ENCODE measurements at places on chromosomes 12 and 14.

- no peak overlapping the region for H3K27ac ChIP-seq
- no peak overlapping the region for H3K4me3 ChIP-seq
- no peaks in the 10 kb centered on the region for H3K36me3 ChIP-seq
- H3K4me1 ChIP-seq: no peaks in the 10 kb centered on the region
- no peaks in the 10 kb centered on the region for H3K27me3 ChIP-seq
Observed at GRCh38 chr14:99517643-99518381, 36.6 kb downstream of the CCNK start.

- H3K36me3 ChIP-seq: no peaks in the 10 kb centered on the region
- no peak overlapping the region for H3K27ac ChIP-seq
- H3K4me1 ChIP-seq: peaks cover 7% of the 10 kb centered on the region
- DNase-seq: no peak
- H3K27me3 ChIP-seq: no peaks in the 10 kb centered on the region
Observed at GRCh38 chr12:120346681-120347080, 19.1 kb upstream of the PLA2G1B start.

- DNase-seq: no peak
- no peaks in the 10 kb centered on the region for H3K27me3 ChIP-seq
- H3K4me1 ChIP-seq: no peaks in the 10 kb centered on the region
- no peak overlapping the region for H3K27ac ChIP-seq
- H3K36me3 ChIP-seq: no peaks in the 10 kb centered on the region
Observed at GRCh38 chr14:75519826-75520728, 2.2 kb upstream of the BATF start.

- H3K4me3 ChIP-seq: no peak overlapping the region
- no peaks in the 10 kb centered on the region for H3K36me3 ChIP-seq
- H3K27ac ChIP-seq: no peak overlapping the region
- no peaks in the 10 kb centered on the region for H3K4me1 ChIP-seq
- no peaks in the 10 kb centered on the region for H3K27me3 ChIP-seq
- DNase-seq: no peak
Observed at GRCh38 chr12:32155961-32156529, 49.4 kb downstream of the BICD1 start.

DNA sequence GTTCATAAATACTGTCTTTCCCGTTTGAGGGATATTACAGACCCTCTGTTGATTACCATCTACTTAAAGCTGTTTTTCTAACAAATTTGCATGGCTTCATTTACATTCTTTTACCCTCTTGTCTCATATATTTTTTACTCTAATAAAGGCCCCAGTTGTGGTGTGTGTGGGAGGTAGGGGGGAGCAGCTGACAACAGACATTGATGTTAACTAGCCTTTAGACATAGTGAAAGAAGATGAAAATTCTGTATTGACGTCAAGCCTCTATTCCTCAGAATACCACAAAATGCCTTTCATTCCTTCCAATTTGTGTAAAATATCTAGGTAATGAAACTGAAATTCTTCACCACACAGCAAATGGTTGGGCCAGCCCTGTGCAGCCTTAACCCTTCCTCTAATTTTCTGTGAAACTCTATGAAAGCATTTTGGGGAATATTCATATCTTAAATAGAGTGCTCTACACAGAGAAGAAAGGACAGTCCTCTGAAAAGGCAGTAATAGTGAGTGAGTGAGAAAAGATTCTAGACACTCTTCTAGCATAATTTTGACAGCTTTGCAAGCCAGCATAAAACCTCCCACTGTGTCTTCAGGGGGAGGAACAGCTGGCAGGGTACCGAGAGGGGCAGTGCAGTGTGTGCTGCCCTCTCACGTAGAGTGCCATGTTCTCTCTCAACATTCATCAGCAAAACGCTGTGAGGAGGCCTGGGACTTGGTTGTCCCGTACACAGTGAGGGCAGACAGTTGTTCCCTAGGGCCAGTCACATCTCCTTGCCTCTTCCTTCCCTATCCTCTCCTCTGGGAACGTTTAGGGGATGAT, 20.1 kb upstream of the CERS5 start:
- DNase-seq: no peak
- no peak overlapping the region for H3K4me3 ChIP-seq
- H3K27me3 ChIP-seq: no peaks in the 10 kb centered on the region
- H3K27ac ChIP-seq: peak overlapping the region; percentile 74

DNA sequence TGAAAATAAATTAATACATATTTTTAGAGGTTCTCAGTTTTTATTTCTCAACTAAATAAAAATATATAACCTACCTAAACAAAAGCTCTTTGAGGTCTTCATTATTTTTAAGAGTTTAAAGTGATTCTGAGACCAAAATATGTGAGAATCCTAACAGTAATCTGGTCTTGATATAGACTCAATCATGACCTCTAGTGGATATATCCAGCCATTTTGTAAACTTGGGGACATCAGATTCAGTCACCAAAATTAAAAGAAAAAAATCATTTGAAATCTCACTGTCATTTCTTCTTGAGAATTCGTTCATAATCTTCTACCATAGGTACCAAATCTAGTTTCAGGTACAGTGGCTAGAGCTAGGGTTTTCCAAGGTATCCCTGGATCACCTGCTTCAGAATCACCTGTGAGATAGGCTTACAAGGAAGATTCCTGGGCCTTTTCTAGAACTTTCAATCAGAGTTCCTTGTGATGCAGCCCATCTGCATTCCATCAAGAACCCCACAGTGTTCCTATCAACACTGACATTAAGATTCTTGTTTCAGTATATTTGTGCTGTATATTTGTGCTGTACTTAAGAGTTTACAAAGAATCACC, 214.9 kb downstream of the ADAMTS20 start:
- H3K4me1 ChIP-seq: peaks cover 13% of the 10 kb centered on the region
- no peak overlapping the region for H3K27ac ChIP-seq
- no peaks in the 10 kb centered on the region for H3K36me3 ChIP-seq
- no peak for DNase-seq

DNA sequence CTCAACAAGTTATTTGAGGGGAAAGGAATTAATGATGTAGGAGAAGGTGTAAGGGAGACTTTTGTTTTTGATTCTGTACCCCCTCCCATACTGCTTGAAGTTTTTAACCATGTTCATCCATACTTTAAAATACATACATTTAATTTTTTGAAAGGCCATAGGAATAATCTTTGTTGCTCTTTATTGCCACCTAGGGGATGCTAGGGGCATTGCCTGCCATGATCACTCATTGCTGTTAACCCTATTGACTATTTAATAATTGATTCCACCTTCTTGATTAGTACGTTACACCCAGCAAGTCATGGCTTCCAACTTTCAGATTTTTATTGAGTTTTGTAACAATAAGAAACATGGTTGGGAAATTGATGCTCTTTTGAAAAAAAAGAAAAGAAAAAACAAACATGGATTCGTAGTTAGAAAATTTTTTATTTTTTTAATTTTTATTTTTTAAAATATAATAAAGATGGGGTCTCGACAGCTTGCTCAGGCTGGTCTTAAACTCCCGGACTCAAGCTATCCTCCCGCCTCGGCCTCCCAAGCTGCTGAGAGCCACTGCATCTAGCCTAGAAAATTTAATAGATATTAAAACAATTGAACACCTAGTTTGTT, 8.5 kb upstream of the PRKAB1 start:
- no peak overlapping the region for H3K4me3 ChIP-seq
- H3K27me3 ChIP-seq: no peaks in the 10 kb centered on the region
- no peaks in the 10 kb centered on the region for H3K36me3 ChIP-seq
- H3K4me1 ChIP-seq: no peaks in the 10 kb centered on the region

DNA sequence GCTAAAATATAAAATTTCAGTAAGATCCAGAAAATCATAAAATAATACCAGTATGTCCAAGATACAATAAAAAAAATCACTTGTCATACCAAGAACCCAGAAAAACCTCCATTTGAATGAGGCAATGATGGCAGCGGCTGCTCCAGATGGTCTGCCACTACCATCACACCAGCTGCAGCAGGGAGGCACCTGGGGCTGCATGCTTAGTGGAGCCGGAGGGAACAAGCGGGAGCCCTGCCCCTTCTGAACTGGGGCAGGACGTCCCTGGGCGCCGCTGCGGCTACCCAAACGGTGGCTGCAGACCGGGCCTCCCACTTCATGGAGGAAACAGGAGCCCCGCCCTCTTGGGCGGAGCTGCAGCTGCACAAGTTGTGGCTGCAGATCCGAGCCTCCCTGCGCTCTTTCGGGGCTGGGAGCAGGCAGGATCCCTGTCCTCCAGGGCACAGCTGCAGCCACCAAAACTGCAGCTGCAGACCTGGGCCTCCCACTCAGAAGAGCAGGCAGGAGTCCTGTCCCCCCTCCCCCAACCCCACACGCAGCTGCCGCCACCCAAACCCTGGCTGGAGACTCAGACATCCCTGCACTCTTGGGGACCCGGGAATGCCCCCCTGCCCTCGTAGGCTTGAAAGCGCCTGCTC, 36.1 kb upstream of the OR5AU1 start:
- H3K36me3 ChIP-seq: no peaks in the 10 kb centered on the region
- H3K4me1 ChIP-seq: peaks cover 4% of the 10 kb centered on the region
- H3K27me3 ChIP-seq: no peaks in the 10 kb centered on the region
- H3K4me3 ChIP-seq: peak overlapping the region; percentile 61

DNA sequence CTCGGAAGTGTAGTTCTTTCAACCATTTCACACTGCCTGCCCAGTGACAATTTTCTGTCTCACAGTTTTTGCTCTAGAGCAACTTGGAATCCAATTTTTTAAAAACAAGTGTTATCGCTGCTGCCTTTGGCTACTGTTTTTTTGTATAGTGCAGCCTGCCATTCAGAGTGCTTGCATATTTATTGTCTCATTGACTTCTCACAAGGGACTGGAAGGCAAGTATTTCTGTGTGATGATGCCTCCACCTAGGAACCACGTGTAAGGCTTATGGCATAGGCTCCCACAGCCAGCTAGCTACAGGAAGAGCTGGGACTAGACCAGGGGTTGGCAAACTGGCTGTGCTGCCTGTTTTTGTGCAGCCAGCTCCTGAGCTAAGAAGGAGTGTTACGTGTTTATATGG, 903 bp downstream of the PARPBP start:
- peaks cover 16% of the 10 kb centered on the region for H3K4me1 ChIP-seq
- H3K27me3 ChIP-seq: no peaks in the 10 kb centered on the region
- peak overlapping the region; percentile 96 for H3K4me3 ChIP-seq

- no peaks in the 10 kb centered on the region for H3K36me3 ChIP-seq
- H3K27me3 ChIP-seq: no peaks in the 10 kb centered on the region
- no peak for DNase-seq
- no peak overlapping the region for H3K4me3 ChIP-seq
Observed at GRCh38 chr12:109709401-109709991, 4.1 kb upstream of the FAM222A start.

DNA sequence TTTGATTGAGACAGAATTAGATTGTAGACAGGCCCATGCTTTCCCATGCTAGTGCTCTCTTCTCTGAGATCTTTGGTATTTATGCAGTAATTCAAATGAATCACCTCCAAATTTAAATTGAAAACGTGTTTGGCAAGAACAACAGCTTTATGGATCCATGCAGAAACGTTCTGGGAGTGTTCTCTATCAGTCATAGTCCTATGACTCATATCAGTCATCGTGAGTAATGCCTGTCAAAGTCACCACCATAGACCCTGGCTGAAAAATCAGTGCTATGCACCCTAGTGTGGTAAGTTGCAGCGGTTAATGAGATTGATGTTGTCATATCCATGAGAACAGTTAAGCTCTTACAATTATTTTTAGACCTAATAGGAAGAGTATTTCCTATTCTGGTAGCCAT, 90.1 kb upstream of the FOXG1 start:
- no peaks in the 10 kb centered on the region for H3K4me1 ChIP-seq
- H3K27ac ChIP-seq: no peak overlapping the region
- DNase-seq: no peak
- H3K4me3 ChIP-seq: no peak overlapping the region
- no peaks in the 10 kb centered on the region for H3K36me3 ChIP-seq

DNA sequence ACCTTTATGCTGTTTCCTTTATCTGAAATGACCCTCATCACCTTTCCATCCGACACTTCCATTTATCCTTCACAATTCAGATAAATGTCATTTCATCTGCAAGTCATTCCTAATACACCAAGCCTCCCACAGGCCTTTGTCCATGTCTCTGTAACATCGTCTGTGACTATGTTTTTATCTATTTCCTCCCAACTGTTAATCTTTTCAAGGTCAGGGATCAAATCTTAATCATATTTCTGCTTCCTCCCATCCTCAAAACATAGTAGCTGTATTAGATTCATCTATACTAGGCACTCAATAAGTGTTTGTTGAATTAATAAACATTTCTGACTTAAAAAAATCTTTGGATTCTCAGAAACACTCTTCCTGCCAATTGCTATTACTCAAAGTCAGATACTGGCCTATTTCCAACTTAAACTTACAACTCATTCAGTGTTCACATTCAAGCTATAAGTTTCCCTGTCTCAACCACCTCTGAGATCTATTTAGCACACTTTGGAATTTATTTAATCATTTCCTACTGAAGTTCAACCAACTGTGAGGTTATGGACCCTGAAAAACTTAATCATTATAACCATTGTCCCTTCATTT, 100.2 kb upstream of the ALX1 start:
- no peaks in the 10 kb centered on the region for H3K27me3 ChIP-seq
- no peaks in the 10 kb centered on the region for H3K36me3 ChIP-seq
- H3K4me1 ChIP-seq: no peaks in the 10 kb centered on the region
- DNase-seq: no peak
- H3K27ac ChIP-seq: no peak overlapping the region

GRCh38 chr12:127548123-127548553, 718.8 kb upstream of the TMEM132C start:
- H3K4me3 ChIP-seq: no peak overlapping the region
- no peaks in the 10 kb centered on the region for H3K36me3 ChIP-seq
- H3K27ac ChIP-seq: no peak overlapping the region

GRCh38 chr12:27549236-27549800, 25.3 kb downstream of the PPFIBP1 start:
- H3K36me3 ChIP-seq: no peaks in the 10 kb centered on the region
- no peaks in the 10 kb centered on the region for H3K27me3 ChIP-seq
- peaks cover 67% of the 10 kb centered on the region for H3K4me1 ChIP-seq
- H3K27ac ChIP-seq: peak overlapping the region; percentile 78
- peak overlapping the region; percentile 50 for H3K4me3 ChIP-seq
- DNase-seq: no peak

GRCh38 chr12:3311027-3311402, 180.0 kb upstream of the PRMT8 start:
- H3K36me3 ChIP-seq: no peaks in the 10 kb centered on the region
- no peak for DNase-seq
- no peaks in the 10 kb centered on the region for H3K27me3 ChIP-seq
- H3K4me3 ChIP-seq: no peak overlapping the region
- no peak overlapping the region for H3K27ac ChIP-seq

- no peak overlapping the region for H3K4me3 ChIP-seq
- H3K27ac ChIP-seq: no peak overlapping the region
- peaks cover 20% of the 10 kb centered on the region for H3K4me1 ChIP-seq
- no peak for DNase-seq
Observed at GRCh38 chr12:108638997-108639822, 5.5 kb upstream of the SELPLG start.

- no peak overlapping the region for H3K4me3 ChIP-seq
- H3K4me1 ChIP-seq: peaks cover 56% of the 10 kb centered on the region
- H3K27ac ChIP-seq: peak overlapping the region; percentile 95
- no peak for DNase-seq
- H3K27me3 ChIP-seq: no peaks in the 10 kb centered on the region
- H3K36me3 ChIP-seq: no peaks in the 10 kb centered on the region
Observed at GRCh38 chr12:13099066-13099843, 4.2 kb downstream of the GSG1 start.

GRCh38 chr12:109276160-109276559, 32.9 kb downstream of the FOXN4 start:
- no peaks in the 10 kb centered on the region for H3K4me1 ChIP-seq
- H3K27ac ChIP-seq: no peak overlapping the region
- no peak for DNase-seq
- H3K36me3 ChIP-seq: no peaks in the 10 kb centered on the region
- no peak overlapping the region for H3K4me3 ChIP-seq
- no peaks in the 10 kb centered on the region for H3K27me3 ChIP-seq

Data from thoracic aorta (tissue), 2 donors.